Right renal pelvis (tissue), 4 donors: ENCODE measurements at places on chromosomes 13 and 19.
A peak's percentile ranks its signal among the peaks of the same experiment; 100 is the strongest.

DNA sequence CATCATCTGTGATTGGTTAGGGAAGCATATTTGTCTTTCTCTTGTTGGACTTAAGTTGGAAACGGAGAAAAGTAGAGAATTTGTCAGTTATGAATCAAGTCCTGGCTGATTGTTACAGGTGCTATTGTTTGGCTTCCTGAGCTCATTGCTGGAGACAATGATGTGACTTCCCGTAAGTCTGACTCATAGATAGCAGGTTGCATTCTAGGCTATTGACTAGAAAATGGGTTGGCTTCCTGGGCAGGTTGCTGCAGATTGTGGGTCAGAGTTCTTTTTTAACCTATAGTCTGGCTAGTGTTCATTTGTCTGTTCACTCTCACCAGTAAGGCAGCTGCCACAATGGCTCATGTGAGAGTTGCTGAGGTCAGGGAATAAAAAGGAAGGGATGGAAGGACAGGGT is 101.5 kb downstream of the CCNA1 start:
- DNase-seq, result no peak

GRCh38 chr19:5436106-5436947 is 18.9 kb upstream of the ZNRF4 start:
- DNase-seq, result peak; percentile 47

GRCh38 chr19:3695124-3695733 is 5.0 kb downstream of the PIP5K1C start:
- no peak for DNase-seq

- DNase-seq, result peak; percentile 22
These were observed 60.8 kb downstream of the AP1M1 start for GRCh38 chr19:16258440-16258903.

- no peak for DNase-seq
These were observed 27.1 kb downstream of the C19orf47 start for GRCh38 chr19:40321076-40321475.

- no peak for DNase-seq
These were observed 10.0 kb downstream of the FCGBP start for GRCh38 chr19:39924389-39924788.

GRCh38 chr13:37039896-37040295 is 19.6 kb downstream of the SUPT20H start:
- no peak for DNase-seq

GRCh38 chr13:114142640-114143490 is 10.4 kb upstream of the RASA3 start:
- DNase-seq, result no peak

GRCh38 chr13:47859165-47859564 is 141.9 kb downstream of the SUCLA2 start:
- DNase-seq, result no peak

GRCh38 chr19:5321851-5322681 is 18.5 kb downstream of the PTPRS start:
- no peak for DNase-seq

- no peak for DNase-seq
These were observed 576.7 kb upstream of the PCDH9 start for GRCh38 chr13:67806796-67807195.

DNA sequence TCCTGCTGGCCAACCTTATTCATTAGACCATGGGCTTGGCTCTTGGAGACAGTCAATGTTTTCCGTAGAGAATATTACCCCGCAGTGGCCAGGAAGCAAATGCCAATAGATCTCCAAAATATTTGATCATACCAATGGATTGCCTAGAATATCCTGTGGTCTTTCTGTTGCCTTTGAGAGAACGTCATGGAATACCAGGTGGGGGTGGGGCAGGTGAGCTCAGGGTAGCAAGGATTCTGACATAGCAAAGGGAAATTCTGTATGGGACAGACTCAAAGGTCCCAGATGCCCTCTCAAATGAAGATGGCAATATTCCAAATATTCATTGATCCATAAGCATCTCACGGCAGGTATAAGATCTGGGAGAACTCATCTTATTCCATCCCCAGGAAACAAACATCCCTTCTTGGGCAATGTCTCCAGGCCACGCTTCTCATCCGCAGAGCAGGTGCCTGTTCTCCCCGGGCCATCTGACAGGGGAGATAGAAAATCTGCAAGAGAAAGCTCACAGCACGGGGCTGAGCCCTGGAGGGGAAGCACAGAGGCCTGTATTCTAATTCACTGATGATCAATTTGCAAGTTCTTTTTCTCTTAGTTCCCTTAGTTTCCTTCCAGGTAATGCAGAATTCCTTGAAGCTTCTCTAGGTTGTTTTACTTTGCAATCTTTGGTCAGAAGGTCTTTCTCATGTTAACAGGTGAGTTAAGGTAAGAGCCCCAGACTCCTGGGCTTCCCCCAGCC is 69.6 kb upstream of the TSHZ3 start:
- no peak for DNase-seq

DNA sequence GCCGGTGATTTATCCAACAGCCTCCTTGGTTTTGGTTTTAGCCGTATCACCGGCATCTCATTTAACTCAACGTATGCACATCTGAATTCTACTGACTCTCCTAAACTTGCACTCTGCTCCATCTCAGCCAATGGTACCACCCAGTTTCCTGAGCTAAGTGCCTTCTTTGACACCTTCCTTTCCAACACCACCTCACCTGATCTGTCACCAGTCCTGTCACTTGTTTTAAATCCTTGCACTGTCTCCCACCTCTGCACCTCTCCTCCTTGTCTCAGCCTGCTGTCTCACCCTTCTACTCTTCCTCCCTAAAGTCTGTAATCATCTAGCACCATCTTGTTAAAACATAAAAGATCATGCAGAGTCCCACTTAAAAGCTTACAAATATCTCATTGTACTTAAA is 28.1 kb upstream of the TPT1 start:
- no peak for DNase-seq

DNA sequence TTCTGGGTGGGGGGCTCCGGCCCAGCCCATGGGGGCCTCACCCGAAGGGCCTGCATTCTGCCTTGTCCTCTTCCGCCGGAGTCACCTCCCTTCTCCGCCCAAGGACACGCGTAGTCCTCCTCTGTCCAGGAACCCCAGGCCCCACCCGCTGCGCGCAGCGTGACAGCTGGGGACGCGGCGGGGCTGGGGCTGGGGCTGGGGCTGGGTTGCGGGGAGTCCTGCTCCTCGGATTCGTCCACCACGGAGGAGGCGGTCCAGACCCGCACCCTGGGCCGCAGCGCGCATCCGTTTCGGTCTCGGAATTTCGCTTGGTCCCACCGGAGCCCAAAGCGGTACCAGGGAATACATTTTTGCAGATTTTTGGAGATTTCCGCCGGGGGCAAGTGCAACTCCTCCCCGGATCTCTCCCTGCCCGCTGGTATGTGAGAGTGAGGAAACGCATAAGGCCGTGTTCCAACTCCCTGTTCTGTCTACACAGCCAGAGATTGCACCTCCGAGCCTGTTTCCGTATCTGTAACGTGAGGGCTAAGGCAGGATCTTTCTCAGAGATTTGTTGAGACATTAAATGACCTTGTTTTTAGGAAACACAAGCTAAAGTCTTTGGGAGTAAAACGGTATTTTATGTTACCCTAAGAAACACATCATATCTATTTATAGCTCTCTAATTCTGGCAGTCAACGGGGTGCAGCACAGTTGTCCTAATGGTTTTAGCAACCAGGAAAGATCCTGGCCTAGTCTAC is at the start of gene COX7A1:
COX7A1 (minus strand) TSS at position 96 of the 740 bp plus-strand sequence; CDS start at position 56, 40 bp downstream.
- DNase-seq, result peak; percentile 26

DNA sequence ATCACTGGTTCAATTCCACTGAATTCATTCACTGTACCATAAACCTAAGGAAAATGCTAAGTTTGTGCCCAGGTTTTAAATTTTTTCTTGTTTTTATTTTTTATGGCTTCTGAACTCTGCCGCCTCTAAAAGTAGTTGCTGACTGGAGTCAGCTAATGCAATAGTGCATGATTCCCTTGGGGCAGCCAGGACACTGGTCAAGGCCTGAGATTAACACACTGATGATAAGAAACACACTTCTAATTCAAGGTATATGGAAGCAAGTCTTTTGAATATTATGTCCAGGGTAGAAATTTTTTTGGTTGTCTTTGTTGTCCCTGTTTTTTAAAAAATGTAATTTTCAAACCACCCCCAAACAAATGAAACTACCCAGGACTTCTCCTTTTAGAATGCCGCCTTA is 72.2 kb downstream of the CDADC1 start:
- DNase-seq, result no peak

DNA sequence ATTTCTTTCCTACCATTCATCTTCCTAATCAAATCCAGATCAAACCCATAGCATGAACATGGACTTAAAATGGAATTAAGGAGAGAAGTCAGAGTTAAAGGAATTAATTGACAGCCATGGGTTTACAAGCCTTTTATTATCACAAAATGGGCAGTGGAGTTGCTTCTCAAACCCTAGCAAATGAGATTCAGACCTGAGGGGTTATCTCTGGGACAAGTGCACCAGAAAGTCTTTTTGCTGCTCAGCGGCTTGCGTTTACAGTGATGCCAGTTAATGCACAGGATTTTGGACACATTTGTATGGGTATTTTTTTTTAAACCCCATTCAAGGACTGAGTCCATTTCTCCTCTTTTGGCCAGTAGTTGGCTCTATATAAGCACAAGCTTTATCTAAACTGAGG is 503.0 kb downstream of the EFNB2 start:
- DNase-seq, result no peak

GRCh38 chr13:28621449-28621848 is 37.5 kb upstream of the POMP start:
- no peak for DNase-seq

DNA sequence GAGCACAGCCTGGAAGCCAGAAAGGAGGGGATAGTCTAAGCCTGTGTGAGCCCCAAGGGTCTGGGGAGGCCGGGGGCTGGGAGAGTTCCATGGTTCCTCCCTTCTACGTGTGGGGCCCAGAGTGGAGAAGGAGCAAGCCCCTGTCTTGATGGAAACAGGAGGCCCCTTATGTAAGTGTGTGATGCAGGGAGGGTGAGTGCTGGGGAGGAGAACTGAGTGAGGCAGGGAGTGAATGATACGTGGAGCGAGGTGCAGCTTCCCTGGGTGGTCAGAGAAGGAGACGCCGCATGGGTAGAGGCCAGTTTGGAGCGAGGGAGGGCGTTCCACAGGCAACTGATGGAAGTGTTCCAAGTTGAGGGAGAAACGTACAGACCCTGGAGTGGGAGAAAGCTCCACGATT is 16.0 kb downstream of the MAG start:
- no peak for DNase-seq

DNA sequence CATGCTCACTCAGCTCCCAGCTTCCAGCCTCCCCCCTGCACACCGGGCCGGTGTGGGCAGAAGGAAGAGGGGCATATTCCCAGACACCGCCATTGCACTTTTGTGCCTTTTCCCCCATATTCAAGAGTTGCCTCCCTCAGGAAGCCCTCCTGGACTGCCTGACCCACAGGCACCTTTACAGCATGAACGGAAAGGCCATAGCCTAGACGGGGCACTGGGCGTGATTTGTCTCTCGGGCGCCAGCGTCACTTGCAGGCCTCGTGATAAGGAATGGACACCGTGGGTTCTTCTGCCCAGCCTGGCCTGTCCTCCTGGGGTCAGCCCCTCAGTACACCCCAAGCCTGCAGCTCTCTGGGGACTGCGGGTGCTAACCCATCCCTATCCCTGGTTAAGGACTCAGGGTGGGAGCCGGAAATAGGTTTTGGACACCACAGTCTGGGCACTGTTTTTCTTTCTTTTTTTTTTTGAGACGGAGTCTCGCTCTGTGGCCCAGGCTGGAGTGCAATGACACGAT is 933 bp upstream of the UQCR11 start:
- DNase-seq, result no peak

DNA sequence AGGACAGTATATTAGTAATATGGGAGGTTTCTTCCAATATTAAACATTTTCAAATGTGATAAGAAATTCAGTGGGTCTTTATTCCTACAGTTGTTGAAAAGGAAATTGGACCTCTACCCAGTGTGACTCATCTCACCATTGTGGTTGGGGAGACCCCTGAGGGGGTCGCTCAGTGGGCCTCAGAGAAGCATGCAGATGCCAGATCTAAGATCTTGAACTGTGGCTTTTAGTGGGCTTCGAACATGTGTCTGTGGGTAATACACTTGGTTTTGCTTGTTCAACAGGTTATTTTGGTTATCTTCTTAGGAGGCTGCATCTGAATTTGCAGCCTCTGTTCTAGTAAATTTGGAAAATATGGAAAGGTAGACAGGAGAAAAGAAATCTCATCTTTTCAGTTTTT is 132.3 kb downstream of the PCCA start:
- no peak for DNase-seq

GRCh38 chr13:70723732-70724131 is 615.5 kb upstream of the KLHL1 start:
- no peak for DNase-seq

DNA sequence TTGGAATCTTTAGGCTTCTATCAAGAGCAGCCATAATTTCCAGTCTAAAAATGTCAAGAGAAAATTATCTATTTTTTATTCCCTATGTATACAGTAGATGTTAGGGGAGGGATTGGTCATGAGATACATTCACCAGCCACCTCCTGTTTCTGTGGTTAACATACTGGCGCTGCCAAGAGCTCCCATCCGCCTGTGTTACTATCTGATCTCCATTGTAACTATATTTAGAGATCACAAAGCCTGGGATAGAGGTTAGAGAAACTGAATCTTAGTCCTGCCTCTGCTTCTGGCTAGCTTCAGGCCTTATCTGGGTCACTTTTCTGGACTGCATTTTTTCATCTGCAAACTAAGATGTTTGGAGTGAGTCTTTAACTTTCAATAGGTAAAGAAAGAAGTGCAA is 46.3 kb downstream of the POLR1D start:
- DNase-seq, result no peak

- no peak for DNase-seq
These were observed at the start of gene VSTM1 for GRCh38 chr19:54063350-54064116. TSS of gene VSTM1 (minus strand) at chr19:54063897. CDS start at chr19:54063777, 120 bp downstream.

DNA sequence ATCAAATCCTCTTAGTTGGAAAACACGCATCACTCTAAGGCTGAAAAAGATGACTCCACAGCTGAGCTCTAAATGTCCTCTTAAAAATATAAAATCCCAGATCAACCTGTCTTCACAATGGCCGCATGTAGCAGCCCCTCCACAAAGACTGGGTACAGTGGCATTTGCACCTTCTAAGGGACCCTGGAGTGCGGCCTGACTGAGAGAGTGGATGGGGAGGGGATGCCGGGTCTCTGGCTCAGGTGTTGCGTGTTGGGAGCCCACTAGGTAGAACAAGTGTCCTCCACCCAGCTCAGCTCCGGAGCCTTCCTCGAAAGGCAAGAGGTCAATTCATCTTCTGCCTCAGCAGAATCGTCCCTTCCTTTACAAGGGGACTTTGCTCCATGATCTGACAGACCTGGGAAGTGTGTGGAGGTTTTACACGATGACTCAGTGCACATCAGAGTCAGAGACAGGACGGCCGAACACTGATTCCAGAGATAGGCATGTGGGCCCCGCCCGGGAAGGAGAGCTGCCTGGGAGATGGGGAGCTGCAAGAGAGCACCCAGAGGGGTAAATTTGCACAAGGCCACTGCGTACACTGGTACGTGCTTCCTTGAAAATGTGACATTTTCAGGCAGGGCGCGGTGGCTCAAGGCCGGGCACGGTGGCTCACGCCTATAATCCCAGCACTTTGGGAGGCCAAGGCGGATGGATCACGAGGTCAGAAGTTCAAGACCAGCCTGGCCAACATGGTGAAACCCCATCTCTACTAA is 23.5 kb upstream of the SLC15A1 start:
- no peak for DNase-seq
